Stimulated activated CD4-positive, alpha-beta T cell treated with anti-CD3 and anti-CD28 coated beads, Interleukin-12 subunit alpha, Interleukin-12 subunit beta, amount 100 ng/mL, for 4 hours (primary cell): ENCODE measurements at places on chromosomes 6 and 20.

DNA sequence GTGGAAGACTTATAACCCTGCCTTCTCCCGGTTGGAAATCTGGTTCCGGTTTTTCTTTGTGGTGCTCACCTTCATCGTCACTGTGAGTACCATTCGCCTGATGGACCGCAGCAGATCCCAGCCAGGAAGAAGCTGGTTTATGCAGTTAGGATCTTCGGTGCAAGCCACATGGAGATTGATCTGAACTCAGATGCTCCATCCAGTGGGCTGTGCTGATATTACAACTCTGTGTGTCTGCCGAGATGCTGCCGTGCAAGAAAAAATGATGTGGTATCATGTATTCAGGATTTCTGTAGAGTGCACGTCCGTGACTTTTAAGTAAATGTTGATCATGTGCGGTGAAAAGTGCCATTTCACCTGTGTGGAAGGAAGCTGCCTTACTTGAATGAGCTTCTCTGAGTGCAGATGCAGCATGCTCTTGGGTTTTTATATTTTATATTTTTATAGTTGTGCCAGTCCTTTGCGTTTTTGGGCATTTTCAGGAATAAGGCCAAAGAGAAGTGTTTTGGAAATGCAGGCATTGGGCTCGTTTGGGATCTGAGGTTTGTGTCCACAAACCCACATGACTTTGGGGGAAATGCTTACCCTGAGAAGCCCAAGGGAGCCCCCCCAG is 39.2 kb downstream of the DYNLT1 start:
- DNase-seq, result peak; percentile 41

DNA sequence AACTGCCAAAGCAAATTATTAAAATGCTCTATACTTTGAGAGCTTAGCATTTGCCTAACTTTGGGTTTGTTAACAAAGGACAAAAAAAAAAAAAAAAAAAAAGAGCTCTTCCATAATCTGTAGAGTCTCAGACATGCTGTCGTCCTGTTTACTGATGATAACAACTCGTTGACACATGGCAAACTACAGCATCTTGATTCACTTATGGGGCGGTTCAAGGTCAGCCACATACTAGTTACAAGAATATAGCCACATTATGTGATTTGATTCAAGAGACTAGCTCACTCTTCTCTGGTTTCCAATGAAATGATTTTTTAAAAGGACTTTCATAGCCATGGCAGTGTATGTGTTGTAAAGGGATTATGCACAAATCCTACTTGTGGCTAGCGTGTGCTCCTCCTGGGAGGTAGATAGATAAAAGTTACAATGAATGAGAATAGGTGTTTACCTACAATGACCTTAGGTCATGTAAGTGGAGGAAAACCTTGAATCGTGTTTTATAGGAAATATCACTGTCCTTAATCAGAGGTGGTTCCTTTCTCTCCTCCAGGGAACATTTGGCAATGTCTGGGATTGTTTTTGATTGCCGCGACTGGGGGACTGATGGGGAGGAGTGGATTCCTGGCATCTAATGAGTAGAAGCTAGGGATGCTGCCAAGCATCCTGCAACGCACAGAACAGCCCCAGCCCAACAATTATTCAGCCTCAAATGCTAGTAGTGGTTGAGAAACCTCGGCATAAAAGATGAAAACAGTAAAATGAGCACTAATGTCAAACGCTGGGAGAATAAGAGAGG is 969.2 kb upstream of the SLC35B3 start:
- DNase-seq, result no peak

- no peak for DNase-seq
Observed at GRCh38 chr20:8507231-8507630, 375.2 kb downstream of the PLCB1 start.

DNA sequence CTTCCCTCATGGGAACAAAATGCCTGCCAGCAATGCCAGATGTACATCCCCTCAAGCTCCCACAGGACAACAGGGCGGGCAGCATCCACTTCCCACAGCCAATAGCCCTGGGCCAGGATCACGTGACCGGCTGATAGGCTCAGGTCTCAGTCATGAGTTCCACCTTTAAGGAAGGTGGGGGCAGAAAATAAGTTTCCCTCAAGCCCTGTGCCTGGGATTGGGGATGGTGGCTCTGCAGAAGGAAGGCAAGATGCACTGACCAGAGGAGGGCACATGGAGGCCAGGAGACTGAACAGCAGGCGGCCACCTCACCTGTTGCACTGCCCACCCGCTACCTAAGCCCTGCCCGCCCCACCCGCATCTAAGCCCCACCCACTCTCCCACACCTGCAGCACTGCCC is 149.1 kb downstream of the BMP7 start:
- no peak for DNase-seq

GRCh38 chr6:31096656-31097055 is 15.7 kb downstream of the C6orf15 start:
- no peak for DNase-seq

DNA sequence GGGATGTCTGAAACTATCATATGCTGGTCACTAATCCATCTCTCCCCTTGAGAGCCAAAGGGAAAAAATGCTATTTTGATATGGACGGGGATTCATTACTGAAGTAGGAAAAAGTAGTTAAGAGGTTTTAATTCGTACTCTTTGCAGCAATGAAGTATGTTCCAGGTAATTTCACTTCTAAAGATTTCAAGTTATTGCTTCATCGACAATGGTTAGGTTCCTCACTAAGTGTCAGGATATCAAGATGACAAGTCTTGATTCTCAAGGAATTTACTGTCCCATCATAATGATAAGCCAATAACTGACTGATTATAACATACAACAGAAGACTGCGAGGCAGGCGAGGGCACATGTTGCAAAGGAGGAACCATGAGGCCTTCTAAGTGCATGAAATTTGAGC is 57.0 kb downstream of the GMDS start:
- no peak for DNase-seq

GRCh38 chr6:89797317-89797716 is 22.3 kb downstream of the MDN1 start:
- no peak for DNase-seq

GRCh38 chr20:50913690-50914375 is 17.4 kb downstream of the ADNP start:
- DNase-seq, result no peak

- DNase-seq, result no peak
Observed at GRCh38 chr6:138652824-138653223, 120.7 kb upstream of the CCDC28A start.

GRCh38 chr6:30829639-30830255 is 54.6 kb upstream of the DDR1 start:
- DNase-seq, result no peak

GRCh38 chr6:55511122-55511800 is 67.7 kb downstream of the HMGCLL1 start:
- DNase-seq, result no peak
